ENCODE measurements at places on chromosomes 4 and X. TPM values are rescaled to one million over a fixed set of nuclear protein-coding genes. Genes with fewer than 3 reads are reported as not detected.

Gene GPR78
- total RNA-seq, result 1.2 TPM

Gene GJB1
- not detected for total RNA-seq

Gene WDR17
- total RNA-seq, result 0.36 TPM

Gene PLAC8
- 0.72 TPM for total RNA-seq

DNA sequence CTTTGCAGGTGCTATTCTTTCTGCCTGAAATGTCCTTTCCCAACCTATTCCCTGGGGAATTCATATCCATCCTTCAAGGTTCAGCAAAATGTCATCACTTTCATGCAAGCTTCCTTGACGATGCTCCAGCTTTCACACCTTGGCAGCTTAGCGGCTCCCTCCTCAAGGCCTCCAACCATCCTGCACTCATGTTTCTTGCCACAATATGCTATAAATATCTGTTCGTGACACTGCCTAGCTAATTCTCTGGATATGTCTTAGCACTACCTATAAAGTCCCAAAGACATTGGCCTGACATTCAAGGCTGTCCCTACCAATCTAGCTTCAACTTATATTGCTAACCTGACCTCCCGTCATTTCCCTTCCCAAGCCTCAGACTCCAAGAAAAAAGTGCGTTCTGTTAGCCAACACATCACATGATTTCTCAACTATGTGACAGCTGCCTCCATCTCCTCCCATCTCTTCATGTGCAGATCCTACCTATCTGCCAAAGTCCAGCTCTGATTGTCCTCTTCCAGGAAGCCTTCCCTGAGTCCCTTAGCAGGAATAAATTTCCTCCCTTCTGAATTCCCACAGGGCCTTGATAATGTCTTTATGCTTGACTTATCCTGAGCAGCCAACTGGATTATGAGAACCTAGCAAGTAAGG, 359.9 kb upstream of the F9 start:
- DNase-seq, result no peak

- no peak for DNase-seq
Measured at GRCh38 chr4:108628411-108628810, 8.0 kb downstream of the RPL34 start.

DNA sequence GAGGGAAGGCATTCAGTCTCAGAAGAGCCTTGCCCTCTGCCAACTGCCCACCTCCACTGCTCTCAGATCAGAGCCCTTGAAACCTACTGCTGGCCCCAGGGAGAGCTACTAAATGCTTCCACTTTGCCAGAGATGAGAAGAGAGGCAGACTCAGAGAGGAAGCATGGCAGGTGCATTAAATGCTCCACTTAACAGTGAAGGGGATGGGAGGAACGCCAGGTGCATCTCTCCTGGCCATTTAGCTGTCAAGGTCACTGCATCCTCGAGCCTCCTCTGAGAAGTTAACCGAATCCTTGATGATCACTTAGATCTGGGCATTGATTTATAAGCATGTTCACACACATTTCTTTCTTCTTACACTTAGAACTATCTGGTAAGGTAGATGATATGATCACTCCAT, 15.0 kb downstream of the TRPC5 start:
- DNase-seq, result no peak

DNA sequence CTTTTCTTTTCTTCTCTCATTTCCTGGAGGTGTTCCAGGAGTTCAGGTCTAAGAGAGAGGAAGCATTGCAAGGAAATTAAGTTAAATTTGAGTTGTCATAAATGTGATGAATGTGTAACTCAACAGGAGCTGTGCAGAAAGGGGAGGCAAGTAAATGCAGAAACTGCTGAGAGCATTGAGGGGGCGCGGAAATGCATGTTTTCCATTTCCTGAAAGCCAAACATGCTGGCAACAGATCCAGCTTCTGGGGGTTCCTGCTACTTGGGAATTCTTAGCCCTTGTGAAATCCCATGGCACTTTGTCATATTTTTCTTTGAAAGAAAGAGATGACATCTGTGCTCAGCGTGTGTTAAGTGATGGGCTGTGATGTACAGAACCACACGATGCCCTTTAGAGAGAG, 33.8 kb upstream of the NAP1L5 start:
- no peak for DNase-seq

DNA sequence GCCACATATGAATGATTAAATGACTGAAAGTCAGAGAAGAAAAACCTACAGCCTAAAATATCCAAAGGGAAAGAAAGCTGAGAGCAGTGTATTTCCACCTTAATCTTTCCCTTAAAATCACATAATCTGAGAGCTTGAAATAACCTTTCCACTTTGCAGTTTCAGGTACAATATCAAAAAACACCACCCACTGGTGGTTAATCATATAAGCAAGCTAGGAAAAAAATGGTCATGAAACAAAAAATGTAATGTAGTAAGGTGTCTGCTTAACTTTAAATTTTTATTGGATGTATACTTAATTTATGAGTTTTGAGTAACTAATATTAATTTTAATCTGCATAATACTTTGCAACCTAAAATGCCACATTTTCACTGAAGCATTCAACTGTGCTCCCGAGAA, 3.2 kb downstream of the PRDM5 start:
- DNase-seq, result peak; percentile 66

DNA sequence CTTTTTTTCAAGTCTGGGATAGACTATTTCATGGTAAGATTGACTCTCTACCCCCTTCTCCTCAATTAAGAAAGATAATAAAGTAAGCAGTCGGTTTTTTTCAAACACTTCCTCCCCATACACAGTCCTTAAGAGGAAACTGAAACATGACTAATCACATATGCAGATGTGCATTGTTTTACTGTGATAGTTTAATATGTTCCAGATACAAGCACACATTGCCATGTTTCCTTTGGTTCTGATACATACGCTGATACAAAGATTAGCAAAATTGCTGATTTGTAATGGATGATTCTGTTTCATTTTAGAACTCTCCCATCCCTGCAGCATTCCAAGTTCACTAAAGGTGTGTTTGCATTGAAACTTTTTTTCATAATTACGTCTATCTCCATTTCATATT, 76.1 kb downstream of the FBXO8 start:
- no peak for DNase-seq

- no peak for DNase-seq
Measured at GRCh38 chr4:40710484-40711254, 39.1 kb upstream of the NSUN7 start.

DNA sequence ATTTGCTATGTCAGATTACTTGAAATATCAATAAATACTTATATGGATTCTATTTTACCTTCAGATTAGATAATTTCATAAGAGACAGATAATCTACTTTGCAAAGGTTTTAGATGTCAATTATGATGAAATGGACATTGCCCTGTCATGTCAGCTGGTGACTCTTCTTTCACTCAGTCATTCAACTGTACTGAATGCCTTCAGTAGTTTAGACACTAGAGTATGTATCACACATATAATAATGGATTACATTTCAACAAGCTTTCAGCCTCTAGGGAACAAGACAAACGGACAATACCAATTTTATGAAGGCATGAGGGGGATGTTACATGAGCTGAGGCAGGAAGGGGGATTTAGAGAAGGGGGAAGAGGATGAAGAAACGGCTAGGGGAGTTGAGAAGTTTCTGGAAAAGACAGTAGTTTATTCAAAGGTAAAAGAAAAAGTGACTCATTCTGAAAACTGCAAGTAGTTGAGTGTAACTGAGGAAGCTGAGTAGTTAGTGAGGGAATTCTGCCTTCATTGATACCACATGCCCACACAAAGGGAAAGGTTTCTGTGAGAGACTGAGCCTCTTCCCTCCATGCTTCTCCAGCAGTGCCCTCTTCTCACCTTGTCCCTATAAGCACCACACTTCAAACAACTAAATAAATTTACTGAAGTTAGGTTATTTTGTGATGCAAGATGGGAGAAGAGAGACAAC, 25.7 kb downstream of the SLC9B2 start:
- DNase-seq, result peak; percentile 27

DNA sequence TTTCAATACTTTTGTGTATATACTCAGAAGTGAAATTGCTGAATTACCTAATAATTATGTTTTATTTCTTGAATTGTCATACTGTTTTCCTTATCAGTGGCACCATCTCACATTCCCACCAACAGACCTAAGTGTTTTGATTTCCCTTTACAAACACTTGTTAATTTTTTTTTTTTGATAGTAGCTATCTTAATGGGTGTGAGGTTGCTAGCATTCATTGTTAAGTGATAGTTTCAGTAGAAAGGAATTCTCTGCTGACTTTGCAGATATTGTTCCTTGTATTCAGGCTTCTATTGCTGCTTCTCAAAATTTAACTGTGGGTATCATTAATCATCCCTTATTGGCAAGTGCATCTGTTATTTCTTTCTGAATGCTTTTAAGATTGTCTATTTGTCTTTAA, 927.5 kb upstream of the SLIT2 start:
- DNase-seq, result no peak

DNA sequence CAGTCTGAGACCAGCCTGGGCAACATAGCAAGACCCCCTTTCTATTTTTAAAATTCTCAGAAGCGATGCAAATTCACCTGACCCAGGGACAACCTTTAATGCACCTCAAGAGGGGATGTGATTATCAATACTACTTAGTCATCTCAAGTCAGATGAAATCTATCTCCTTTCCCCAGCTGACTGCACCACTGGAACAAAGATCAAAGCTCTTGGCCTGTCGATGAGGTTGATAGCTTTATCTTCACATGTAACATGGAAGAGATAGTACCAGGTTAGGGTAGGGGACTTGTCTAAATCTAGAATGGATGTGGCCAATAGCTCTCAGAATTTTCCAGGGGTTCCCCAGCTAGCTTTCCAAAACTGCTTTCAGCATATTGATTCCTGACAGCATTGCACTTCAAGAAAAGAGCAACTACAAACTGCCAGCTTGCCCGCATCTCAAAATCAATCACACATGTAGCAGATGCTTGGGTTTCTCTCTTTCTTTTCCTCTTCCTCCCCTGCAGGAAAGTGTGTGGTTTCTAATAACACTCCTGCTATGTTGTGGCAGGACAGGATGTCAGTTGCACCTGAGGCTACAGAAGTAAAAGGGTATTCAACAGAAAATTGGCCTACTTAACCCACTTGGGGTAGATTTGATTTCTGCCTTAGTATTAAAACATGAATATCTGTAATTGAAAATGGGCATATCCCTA, 12.2 kb upstream of the TMEM164 start:
- no peak for DNase-seq

DNA sequence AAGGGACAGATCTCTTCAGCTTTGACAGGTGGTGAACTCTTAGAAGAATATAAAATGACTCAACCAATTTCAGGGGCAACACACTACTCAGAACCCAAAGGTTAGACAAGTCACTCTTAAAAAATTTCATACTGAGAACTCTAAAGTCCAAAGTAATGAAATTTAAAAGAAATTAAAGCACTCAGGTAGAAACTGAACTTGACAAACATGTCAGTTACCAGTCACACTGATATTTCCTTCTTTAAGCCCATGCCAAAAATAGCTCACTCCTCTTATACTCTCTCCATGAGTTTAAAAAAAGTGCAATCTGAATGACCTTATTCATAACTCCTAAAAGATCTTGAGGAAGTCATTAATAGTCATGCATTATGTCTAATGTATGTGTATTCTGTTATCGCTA, 40.3 kb downstream of the AMMECR1 start:
- no peak for DNase-seq
